Urinary bladder (tissue), 4 donors: ENCODE measurements at places on chromosomes 3 and 15.

DNA sequence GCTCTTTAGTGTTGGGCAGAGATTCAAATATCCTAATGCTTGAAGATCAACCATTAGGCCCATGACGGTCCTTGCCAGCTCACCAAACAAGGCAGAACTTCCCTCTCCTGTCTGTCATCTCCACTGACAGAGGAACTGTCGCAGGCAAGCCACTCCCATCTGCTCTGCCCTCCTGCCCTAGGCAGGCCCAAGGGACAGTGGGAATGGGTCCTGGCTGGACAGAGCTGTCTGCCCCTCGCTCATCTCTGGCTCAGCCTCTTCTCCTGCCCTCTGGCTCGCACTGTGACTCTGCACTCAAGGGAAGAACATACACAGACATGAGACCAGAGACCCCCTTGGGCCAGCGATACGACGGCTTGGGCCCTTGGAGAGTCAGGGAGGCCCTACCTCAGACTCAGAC, 7.6 kb upstream of the MUSTN1 start:
- no peak for DNase-seq

- no peak for DNase-seq
Measured at GRCh38 chr15:30670056-30670455, 44.1 kb downstream of the ARHGAP11B start.

GRCh38 chr3:126569390-126569975, 10.8 kb upstream of the C3orf22 start:
- no peak for DNase-seq

DNA sequence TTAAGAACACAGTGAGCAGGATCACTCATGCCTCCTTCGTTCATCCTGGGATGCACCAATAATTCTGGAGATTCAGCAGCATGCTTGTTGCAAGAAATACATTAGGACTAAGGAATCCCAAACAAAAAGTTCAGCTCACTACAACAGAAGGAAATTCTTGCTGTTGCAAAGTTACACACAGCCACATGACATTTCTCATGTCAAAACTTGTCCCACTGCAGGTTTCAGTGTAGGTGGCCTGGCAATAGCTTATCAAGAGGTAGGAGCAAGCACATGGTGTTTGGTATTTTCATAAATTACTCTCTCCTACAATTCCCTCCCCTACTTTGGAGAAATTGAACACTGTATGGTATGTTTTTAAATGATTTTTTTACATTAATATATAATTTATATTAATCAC, 399.6 kb upstream of the EPHA3 start:
- no peak for DNase-seq

DNA sequence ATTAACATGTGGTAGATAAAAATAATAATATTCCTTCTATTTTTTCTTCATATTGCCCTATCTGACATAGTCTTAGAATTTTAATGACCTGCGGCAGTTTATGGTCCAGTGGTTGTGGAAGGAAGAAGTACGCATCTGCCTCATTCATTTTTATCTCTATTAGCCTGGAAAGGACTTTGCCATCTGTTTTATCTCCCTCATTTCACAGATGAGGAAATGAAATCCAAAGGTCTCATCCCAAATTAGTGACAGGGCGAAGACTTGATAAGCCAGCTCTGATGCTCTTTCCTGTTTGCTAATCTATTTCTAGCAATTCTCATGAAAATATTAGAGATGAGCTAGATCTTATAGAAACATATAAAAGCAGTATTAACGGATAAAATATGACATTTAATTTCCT, 113.3 kb downstream of the KLHL25 start:
- no peak for DNase-seq

GRCh38 chr15:90407336-90407735, 19.3 kb downstream of the IQGAP1 start:
- no peak for DNase-seq

DNA sequence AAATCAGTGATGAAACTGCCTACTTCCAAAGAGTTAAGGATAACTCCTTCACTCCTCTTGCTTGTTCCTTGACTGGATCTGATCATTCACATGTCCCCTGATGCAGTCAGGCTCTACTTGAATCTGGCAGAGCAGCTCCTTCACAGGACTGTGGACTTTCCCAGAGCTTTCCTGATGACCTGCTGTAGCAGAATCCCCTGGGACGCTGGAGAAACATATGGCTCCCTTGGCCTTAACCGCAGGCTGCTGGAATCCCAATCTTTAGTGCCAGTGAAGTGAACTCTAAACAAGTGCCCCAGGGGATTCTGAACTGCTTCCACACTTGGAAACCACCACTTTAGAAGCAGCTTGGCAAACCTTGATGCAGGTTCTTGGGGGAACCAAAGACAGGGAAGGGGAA, 217.8 kb downstream of the CHST2 start:
- DNase-seq, result no peak

DNA sequence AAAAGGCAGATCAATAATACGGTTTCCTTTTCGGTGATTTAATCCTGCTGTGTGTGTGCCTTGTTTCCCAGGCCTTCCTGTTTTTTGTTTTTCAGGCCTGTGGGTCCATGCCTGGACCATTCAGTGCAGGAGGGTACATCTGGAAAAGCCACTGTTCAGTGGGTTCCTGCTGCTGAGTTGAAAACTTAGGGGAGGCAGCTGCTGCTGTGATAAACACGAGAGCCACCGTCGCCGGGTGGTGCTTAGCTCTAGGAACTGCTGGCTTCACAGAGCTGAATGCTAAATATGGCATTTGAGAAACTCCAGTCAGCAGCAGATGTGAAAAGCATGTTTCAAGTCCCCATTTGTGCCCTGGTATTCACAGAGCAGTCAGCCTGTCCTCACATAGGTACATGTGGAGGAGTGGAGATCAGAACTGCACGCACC, 44.0 kb downstream of the SYNM start:
- DNase-seq, result no peak
